ENCODE measurements at places on chromosomes 5 and 9.

- no peak for DNase-seq
Measured at GRCh38 chr5:39506211-39506610, 81.4 kb upstream of the DAB2 start.

- no peak for DNase-seq
Measured at GRCh38 chr5:5422819-5423515, 490 bp downstream of the ICE1 start.

DNA sequence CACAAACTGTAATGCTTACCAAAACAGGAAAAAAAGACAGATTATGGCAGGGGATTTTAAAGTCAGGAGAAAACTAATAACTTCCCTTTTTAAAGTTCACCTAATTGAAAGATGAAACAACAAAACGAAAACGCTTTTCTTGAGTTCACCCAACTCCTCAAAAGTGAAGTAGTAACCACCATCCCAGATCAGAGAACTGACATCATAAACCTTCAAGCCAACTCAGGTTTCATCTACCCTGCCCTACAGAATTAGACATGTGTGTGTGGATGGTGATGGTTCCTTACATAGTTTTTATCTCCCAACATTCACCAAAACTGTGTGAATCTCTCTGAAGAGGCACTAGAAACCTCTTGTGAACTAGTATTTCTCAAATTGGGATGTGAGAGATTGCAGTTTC, 195.2 kb upstream of the PTGER4 start:
- no peak for DNase-seq

GRCh38 chr9:130530938-130531337, 48.4 kb upstream of the FUBP3 start:
- DNase-seq = no peak

DNA sequence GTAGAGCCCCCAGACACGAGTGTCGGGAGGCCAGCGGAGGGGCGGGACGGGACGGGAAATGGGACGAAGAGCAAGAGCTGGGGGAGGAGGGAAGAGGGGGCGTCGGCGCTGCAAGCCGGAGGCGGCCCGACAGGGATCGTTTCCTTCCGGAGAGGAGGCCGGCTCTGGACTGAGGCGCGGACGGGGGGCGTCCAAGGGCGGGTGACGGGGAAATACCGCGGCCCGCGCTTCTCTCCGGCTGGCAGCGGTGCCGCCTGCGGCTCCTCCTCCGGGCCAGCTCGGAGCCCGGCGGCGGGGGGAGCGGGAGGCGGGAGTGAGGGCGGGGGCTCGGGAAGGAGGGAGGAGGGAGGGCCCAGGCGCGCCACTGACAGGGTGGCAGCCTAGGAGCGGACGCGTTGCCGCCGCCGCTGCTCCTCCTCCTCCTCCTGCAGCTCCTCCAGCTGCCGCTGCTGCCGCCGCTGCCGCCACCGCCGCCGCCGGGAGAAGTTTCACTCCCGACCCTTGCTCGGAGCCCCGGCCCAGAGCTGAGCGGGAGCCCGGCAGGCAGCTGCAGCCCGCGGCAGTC, at the start of gene CHSY3:
CHSY3 (plus strand) TSS at position 364 of the 565 bp plus-strand sequence.
- no peak for DNase-seq

- DNase-seq = no peak
Measured at GRCh38 chr9:70409800-70410199, 4.7 kb downstream of the KLF9 start.

DNA sequence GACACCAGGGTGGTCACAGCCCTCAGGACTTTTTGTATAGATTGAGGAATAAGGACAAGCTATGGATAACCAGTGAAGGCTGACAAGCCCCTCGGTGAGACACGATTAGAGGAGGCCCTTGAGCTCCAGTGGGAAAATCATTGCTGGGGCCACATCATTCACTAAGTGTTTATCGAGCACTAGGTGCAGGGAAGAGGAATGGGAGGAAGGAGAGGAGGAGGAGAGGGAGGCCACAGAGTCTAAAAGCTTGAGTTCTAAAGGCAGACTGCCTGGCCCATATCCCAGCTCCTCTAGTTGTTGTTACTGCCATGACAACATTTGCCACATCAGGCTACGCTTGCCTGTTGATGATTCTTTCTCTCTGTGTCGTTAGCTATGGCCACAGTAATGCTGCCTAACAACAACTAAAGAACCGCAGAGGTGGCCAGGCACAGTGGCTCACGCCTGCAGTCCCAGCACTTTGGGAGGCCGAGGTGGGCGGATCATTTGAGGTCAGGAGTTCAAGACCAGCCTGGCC, 37.6 kb downstream of the NKX2-5 start:
- no peak for DNase-seq

DNA sequence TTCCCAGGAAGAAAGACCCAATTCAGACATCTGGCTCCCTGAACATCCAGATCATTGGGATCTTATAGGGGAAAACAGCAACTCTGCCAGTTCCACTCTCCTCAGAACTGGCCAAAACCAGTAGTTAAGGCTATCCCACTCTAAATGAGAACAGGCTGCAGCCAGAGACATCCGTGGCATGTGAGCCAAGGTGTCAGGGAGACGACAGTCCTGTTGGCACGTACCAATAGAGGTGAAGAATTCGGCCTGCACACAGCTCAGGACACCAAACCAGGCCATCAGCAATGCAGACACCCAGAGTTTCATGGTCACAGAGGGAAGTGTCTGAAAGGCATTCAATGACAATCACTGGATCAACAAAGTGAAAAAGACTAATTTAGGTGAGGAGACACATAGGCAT, 9.3 kb downstream of the P4HA2 start:
- no peak for DNase-seq

DNA sequence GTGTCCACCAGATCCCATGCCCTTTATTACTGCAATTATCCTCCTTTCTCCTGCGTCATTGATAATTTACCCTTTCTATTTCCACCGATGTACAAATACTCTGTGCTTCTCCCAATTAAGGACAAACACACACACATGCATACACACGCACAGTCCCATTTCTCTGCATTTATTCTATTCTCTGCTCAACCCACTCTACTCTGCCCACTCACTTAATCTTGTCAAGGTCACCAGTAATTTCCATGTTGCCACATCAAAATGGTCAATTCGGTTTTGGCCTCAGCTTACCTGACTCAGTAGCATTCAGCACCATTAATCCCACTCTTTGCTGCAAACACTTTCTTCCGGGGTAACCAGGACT, 14.6 kb upstream of the STRBP start:
- DNase-seq = no peak

DNA sequence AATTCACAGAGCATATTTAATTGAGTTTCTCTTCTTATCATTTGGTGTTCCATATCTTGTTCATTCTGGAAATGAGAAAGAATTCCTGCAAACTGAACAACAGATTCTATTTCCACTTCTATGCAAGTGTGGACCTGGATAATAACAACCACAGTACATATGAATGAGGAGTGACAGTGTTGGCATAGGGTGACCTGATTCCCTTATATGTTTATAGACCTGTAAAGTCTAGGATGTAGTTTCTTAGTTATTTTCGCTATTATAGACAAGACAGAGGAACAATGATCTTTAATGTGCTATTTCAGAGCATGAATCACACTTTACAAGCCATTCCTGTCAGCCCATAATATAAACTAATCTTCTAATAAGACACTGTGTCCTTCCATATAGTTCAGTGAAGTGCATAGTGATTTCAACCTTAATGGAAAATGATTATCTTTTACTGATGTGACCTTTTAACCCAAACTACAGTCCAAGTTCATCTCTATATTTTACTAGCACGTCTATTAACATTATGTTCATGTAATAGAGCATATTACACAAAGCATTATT, 88.2 kb upstream of the FAM174A start:
- no peak for DNase-seq

GRCh38 chr5:6716629-6717149, 3.5 kb downstream of the TENT4A start:
- DNase-seq = no peak

- DNase-seq = no peak
Measured at GRCh38 chr5:131393498-131393968, 129.7 kb downstream of the CDC42SE2 start.

GRCh38 chr9:122367774-122368460, 2.9 kb upstream of the PTGS1 start:
- no peak for DNase-seq

- peak; percentile 47 for DNase-seq
Measured at GRCh38 chr5:127492854-127493738, 24.3 kb upstream of the PRRC1 start.

DNA sequence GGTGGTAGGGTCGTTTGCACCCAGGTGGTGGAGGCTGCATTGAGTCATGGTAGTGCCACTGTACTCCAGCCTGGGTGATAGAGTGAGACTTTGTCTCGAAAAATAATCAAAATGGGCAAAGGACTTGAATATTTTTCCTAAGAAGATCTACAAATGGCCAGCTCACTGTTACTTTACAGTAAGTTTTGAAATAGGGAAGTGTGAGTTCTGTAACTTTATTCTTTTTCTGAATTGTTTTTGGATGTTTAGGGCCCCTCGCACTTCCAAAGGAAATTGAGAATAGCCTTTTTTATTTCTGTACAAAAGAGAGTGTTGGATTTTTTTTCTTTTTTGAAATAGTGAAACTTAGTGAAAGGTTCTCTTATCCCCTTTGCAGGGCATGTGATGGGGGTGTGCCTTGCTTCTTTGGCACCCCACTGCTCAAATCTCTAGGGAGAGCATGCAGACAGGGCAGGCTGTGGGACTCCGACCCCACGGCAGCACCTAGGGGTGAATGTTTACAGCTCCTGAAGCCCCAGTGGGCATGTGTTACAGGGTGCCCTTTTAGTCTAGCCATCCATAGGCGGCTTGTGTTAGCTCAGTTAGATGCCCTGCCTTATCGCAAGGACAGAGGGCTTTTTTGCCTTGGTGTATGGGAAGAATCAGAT, 33.3 kb downstream of the GPBP1 start:
- DNase-seq = no peak

GRCh38 chr5:15105799-15106393, 234.3 kb upstream of the ANKH start:
- peak; percentile 48 for DNase-seq

DNA sequence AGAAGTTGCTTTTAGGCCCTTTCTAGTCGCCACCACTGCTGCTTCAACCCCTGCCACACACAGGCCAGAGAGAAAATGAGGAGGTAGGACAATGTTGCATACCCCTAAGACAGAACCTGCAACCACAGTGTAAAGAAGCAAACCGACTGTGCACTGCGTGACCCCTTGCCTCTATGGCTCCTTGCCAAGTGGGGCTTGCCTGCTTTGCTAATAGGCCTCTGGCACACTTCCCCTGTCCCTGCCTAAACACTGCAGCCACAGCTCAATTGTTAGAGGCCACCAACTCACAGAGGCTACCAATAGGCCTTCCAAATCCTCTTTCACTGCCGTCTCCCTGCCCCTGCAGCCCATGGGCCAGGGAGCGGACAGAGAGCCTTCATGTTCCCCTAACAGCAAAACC, 280.1 kb downstream of the CDH10 start:
- DNase-seq = no peak

DNA sequence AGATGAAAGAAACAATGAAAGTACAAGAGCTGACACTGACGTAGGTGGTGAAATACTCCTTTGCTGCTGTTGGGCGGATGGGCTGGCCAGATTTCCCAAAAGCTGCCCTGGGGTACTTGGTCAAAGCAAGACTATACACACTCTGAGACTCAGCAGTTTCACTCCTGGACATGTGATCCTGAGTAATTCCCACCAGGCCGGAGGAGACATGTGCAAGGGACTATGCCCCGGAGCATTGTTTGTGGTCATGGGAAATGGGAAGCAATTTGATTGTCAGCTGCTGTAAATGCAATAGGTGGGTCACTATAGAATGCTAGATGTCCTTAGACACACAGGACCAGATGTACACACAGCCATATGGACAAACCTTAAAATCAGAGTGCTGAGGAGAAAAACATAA, 116.1 kb downstream of the DCP2 start:
- no peak for DNase-seq

- DNase-seq = peak; percentile 17
Measured at GRCh38 chr5:59039296-59040023, 456.6 kb downstream of the RAB3C start.
